MG63 (cell line): ENCODE measurements at places on chromosomes 6 and 20.
A peak's percentile ranks its signal among the peaks of the same experiment; 100 is the strongest.

GRCh38 chr20:8060977-8061376, 41.4 kb upstream of the TMX4 start:
- DNase-seq: no peak

DNA sequence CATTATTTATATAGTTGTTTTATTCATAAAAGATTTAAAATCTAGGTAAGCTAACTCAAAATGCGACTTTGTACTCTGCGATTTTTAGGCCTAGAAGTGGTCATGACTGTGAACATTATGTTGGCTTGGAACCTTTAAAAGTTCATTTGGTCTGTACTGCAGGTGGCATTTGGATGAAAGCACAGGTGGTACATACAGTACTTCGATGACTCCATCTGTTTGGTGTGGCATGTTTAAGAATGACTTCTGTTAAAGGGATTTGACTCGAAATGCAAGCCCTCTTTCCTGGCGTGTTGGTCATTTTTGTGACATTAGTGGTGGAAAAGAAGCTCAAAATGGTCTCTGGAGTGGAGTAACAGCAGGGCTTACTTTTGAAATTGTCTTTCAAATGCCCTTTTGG, 118.1 kb downstream of the UST start:
- DNase-seq: no peak

- DNase-seq: no peak
Measured at GRCh38 chr20:46088409-46089166, 1.2 kb downstream of the NCOA5 start.

- peak; percentile 38 for DNase-seq
Measured at GRCh38 chr20:1505361-1505760, 14.1 kb upstream of the SIRPB2 start.

DNA sequence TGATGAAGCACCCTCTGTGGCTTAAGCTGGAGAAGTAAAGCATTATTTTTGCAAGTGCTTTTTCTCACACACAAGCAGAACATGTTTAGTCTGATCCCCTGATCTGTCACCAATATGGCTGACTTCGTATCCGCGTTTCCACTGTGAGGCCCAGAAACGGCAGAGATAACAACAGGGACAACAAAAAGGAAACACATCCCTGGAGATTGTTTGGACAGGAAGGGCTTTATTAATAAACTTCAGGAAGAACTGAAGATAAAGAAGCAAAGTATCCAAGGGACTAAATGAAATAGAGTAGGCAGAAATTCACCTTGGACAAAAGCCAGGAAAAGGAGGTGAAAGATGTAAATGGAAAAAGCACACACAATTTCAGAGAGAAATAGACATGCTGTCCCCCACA, 49.2 kb downstream of the RARS2 start:
- no peak for DNase-seq

- no peak for DNase-seq
Measured at GRCh38 chr6:122792766-122793165, 3.7 kb downstream of the SMPDL3A start.
